T-helper 17 cell (primary cell): ENCODE measurements at places on chromosomes 16 and 17.

GRCh38 chr16:53465606-53466280, 31.5 kb downstream of the RBL2 start:
- DNase-seq = no peak

- DNase-seq = no peak
Measured at GRCh38 chr16:3530371-3530914, 29.6 kb downstream of the CLUAP1 start.

- DNase-seq = no peak
Measured at GRCh38 chr17:37744961-37745800, at the start of gene HNF1B. HNF1B (minus strand) TSS chr17:37745059; CDS start chr17:37744884, 175 bp downstream.

- DNase-seq = no peak
Measured at GRCh38 chr16:84759061-84759460, 59.3 kb downstream of the USP10 start.

- no peak for DNase-seq
Measured at GRCh38 chr16:57007530-57007929, 18.2 kb downstream of the NLRC5 start.

DNA sequence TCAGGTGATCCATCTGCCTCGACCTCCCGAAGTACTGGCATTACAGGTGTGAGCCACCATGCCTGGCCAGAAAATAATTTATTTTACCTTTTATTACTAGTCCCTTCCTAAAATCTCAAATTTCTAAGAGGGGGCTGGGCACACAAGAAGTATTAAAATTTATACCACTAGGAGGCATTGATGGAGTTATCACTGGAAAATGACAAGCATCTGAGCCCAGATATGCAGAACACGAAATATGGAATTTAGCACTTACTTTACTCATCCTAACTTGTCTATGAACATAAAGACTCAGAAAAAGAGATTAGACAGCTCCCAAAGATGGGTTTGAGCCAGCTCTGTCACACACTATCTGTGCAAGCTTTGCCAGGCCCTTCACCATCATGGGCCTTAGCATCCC, 46.4 kb downstream of the STAT5A start:
- DNase-seq = no peak

DNA sequence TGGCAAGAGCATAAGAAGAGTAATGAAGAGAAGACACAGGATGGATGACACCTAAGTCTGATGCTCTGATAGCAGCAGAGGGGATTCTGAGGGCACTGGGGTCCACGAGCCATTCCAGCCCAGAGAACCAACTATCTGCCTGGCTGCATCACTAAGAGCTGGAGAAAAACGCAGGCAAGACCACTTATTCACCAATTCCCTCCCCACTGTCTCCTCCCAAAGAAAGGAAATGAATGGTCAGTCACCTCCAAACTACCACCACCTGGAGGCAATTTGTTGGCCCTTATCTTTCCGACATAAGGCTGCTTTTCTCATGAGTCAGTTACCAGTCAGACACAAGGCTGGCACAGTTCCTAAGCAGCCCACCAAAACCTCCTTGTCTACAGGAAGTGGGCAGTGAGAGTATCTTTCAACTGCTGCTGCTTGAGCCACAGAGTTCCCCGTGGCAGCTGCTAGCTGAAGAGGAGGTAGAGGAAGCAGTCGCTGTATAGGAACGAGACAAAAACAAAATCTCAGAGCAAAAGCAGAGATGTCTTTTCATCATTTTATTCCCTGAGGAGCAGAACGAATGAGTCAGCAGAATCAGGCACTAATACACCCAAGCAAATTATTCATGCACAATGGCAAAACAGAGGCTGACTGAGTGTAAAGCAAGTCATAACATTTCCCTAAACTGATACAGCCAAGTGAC, 111.1 kb downstream of the SMG6 start:
- no peak for DNase-seq

DNA sequence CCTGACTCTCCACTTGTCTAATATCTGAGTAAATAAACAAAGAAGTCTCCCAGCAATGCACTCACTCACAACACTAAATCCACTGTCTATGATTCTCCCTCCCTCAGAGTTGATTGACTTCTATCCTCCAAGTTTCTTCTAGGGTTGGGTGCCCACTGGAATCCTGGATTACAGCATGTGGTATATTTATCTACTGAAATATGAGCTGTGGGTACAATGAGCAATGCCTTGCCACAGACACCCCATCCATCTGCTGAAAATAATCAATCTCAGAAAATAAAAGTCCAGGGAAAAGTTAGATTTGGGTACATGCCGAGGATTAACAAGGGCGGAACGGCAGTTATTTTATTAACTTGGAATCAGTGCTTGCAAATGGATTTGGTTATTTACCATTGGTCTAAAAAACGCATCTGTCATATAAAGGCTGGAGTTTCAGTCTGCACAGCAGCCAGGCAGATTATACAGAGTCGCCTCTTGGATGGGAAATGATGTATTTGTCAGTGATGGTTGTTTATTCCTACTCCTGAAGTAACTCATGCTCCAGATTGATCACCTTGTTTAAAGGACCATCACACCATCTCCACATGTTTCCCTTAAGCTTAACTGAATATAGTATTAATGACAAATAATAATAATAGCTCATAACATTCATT, 193.9 kb upstream of the SOX9 start:
- DNase-seq = no peak

DNA sequence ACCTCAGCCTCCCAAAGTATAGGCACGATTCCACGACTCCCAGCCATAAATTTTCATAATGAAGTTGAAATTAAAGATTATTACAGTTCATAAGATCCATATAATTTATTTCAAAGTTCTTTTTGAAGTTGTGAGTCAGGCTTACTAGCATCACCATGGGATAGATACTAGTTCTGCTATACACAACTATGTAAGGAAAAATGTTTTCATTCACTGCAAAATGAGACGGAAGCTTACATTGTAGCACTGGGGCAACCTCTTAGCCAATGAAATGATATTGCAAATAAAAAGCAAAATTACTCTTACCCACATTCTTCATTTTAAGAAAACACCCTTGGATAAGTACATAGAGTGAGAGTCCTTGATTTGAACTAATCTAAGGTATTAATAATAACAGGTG, 18.8 kb upstream of the MARCHF10 start:
- no peak for DNase-seq

DNA sequence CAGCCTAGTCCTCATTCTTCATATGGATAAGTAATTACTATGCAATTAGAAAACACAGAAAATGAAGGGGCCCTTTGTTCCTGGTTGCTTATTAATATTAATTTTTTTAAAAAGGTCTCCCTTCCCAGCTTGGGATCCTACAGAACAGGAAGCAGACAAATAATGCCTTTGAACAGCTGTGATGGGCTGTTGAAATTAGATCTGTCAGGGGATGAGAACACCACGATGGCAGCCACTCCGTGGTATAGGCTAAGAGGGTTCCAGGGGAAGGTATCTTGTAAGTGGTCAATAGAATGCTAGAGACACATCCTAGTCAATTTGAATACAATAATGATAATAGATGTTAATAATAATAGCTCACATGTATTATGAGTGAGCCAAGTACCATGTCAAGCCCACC, 83.1 kb downstream of the CCDC182 start:
- no peak for DNase-seq

DNA sequence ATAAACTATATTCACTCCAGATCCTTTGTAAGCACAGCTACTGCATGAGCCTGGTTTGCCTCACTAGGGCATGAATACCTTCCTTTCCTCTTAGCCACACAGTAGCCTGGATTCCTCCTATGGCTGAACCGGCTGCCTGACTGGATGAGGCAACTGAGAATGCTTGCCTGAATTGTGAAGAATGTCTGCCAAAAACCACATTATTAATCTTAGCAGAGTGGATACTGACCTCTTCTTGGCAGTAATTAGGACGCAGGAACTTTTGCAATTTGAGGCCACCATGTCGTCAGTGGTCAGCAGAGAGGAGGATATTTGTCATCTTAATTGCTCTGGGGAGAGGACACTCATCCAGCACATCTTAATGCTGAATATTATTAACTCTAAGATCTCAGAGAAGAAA, 651.8 kb upstream of the GOT2 start:
- DNase-seq = no peak

GRCh38 chr17:7233701-7234082, 625 bp downstream of the DVL2 start:
- DNase-seq = no peak

- no peak for DNase-seq
Measured at GRCh38 chr17:79923974-79924638, 84.9 kb upstream of the CBX4 start.

DNA sequence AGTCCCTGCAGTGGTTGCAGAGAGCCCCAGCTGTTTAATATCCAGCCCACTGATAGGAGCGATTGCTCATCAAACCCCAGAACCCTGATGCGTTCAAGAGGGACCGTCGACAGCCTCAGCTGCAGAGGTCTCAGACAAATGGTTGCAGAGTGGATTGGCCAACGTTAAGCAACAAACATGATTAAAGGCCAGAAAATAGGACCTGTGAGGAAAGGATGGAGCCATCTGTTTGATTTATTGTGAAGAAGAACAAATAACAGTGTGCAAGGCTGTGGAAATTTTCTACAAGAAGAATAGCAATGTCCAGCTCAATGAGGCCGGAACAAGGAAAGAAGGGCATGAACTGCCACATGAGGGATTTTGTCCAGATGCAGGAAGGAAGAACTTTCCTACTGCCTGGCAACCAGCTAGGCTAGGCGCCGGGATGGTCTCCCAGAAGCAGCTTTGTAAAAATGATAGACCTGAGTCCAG, 138.4 kb upstream of the DNAH9 start:
- DNase-seq = no peak

DNA sequence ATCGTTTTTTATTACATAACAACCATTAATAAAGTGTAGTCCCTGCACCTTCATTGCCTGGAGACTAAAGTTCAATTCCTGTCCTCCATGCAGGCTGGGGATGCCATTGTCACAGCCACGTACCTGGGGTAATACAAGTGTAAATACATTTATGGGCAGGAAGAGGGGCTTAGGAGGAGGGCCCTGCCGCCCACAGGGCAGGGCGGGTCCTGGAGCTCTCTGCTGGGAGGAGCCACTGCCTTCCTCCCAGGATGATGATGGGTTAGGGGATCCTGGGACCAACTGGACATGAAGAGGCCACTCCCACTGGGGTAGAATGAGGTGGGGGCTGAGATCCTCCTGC, 44.1 kb upstream of the SLC38A10 start:
- no peak for DNase-seq

- no peak for DNase-seq
Measured at GRCh38 chr16:85401370-85401916, 211.7 kb upstream of the GSE1 start.
